ENCODE measurements at places on chromosomes 6 and 20.

- no peak for DNase-seq
Observed at GRCh38 chr20:9440892-9441291, 73.5 kb upstream of the LAMP5 start.

GRCh38 chr6:88804701-88805100, 158.7 kb downstream of the RNGTT start:
- no peak for DNase-seq

GRCh38 chr20:11372876-11373790, 544.6 kb upstream of the BTBD3 start:
- DNase-seq: no peak

DNA sequence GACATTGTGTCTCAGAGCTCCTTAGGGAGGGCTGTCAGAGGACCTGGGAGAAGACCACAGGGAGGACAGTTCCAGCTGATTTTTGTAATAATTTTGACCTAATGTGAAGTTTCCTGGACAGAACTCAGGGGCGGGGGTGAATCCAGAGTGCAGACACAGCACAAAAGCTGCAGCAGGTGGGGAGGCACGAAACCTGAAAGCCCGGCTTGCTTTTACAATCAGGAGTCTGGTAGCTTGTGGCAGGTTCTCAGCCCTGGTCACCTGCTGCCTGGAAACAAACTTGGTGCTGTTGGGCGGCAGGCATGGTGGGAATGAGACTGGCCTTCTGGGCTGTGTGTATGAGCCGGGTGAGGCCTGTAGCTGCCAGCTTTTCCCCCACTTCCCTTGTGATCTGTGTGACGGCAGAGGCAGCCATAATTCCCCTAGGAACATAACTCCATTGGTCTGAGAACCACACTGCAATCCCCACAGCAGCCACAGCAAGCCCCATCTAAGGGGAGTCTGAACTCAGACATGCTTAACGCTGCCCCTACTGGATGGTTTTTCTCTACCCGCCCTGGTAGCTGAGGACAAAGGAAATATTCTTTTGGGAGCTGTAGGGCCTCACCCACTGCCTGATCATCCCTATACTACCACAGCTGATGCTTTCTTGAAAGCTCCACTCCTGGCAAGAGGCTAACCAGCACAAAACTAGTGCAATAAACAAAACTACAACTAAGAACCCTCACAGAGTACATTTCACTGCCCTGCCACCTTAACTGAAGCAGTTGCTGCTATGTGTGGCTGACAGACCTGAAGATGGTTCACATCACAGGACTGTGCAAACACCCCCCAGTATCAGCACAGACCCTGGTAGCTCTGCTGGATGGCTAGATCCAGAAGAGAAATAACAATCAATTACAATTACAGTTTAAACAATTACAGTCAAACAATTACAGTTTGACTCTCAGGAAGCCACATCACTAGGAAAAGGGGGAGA, 1055.1 kb upstream of the GJE1 start:
- no peak for DNase-seq

GRCh38 chr6:2158596-2159271, 86.7 kb downstream of the GMDS start:
- no peak for DNase-seq

- no peak for DNase-seq
Observed at GRCh38 chr6:165661664-165662025, 1.4 kb downstream of the PDE10A start.

DNA sequence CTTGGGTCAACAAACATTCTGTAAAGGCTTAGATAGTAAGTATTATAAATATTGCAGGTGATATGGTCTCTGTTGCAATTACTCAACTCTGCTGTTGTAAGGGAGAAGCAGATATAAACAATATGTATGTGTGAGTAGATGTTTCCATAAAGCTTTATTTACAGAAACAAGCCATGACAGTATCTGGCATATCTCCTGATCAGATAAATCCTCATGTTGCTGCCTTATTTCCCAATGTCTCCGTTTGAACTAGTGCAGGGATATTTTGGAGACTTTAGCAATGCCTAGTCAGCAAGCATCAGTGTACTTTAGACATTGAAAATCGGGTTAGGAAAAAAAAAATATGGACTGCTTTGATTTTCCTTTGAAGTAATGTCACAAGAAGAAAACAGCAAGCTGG, 96.1 kb downstream of the LAMA2 start:
- no peak for DNase-seq

DNA sequence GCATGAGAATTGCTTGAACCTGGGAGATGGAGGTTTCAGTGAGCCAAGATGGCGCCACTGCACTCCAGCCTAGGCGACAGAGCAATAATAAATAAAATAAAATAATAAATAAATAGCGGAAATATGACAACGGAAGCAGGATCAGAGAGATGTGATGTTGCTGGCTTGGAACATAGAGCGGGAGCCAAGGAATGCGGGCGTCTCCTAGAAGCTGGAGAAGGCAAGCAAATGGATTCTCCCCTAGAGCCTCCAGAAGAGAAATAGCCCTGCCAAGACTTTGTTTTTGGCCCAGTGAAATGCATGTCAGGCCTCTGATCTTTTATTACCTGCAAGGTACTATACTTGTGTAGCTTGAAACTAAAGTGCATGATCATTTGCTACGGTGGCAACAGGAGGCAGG, 12.4 kb downstream of the KIAA1755 start:
- no peak for DNase-seq

- DNase-seq: no peak
Observed at GRCh38 chr6:52503851-52504781, 72.7 kb downstream of the TRAM2 start.

DNA sequence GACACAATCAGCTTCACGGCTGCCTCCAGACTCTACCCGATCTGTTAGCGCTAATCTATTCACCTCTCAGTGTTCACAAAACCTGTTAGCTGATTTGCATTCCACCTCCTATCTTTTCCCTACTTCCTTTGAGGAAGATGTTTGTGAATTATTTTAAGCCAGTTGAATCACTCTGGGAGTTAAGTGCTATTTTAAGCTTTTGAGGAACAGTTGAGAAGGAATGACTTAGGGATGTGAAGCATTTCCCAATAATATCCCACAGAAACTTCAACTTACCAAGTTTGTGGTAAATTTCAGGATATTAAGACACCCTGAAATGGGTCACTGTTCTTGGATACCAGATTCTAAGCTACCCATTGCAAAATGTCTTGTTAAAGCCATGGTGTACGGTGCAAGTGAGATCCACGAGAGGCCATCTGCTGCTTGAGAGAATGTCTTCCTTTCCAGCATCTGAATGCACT, 145.2 kb upstream of the CITED2 start:
- no peak for DNase-seq

DNA sequence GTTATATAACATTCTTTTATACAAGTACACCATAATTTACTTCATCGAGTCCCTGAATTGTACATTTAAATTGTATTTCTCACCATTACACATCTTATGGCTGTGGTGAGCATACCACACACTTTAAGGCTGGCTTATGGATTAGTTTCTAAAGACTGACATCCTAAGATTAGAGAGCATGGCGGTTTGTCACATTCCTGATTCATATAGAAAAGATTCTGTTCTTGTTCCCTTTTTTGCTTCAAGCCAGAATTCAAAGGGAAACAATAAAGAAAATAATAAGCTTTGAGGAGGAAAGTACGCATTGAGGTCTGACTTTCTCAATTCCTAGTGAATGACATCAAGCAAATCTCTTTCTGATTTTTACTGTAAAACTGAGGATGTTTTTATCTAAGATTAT, 2.5 kb downstream of the BTN1A1 start:
- DNase-seq: no peak
